Effector CD4-positive, alpha-beta T cell (primary cell): ENCODE measurements at places on chromosomes 7 and 10.

GRCh38 chr10:17256627-17257026, 28.6 kb downstream of the VIM start:
- no peak for DNase-seq

DNA sequence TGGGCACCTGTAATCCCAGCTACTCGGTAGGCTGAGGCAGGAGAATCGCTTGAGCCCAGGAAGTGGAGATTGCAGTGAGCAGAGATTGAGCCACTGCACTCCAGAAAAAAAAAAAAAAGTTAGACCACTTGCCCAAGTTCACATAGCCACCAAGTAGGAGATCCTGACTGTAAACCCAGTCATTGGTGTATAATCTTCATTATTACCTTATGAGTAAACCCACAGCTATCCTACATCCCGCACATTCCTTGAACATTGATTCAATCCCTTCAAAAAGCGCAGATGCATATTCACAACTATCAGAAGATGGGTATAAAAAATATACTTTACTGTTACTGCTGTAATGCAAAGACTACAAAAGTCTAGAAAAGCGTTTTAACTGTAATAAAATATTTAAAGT, 512.9 kb downstream of the SUGCT start:
- DNase-seq, result no peak

DNA sequence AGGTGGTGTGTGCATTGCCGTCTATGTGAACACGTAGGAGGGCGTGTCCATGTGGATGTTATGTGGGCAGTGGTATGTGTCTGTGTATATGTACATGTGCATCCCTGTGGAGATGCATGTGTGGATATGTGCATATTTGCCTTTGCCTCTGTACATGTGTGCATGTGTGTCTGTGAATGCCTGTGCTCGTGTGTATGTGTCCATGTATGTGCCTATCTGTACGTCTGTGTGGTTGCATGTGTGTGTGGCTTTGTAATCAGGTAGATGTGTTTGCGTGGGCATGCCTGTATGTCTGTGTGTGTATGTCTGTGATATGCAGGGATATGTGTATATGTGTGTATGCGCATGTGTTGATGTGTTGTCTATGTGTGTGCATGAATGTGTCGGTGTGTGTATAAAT, 19.7 kb downstream of the ADCY1 start:
- no peak for DNase-seq

GRCh38 chr7:3780525-3780924, 479.5 kb downstream of the SDK1 start:
- no peak for DNase-seq

DNA sequence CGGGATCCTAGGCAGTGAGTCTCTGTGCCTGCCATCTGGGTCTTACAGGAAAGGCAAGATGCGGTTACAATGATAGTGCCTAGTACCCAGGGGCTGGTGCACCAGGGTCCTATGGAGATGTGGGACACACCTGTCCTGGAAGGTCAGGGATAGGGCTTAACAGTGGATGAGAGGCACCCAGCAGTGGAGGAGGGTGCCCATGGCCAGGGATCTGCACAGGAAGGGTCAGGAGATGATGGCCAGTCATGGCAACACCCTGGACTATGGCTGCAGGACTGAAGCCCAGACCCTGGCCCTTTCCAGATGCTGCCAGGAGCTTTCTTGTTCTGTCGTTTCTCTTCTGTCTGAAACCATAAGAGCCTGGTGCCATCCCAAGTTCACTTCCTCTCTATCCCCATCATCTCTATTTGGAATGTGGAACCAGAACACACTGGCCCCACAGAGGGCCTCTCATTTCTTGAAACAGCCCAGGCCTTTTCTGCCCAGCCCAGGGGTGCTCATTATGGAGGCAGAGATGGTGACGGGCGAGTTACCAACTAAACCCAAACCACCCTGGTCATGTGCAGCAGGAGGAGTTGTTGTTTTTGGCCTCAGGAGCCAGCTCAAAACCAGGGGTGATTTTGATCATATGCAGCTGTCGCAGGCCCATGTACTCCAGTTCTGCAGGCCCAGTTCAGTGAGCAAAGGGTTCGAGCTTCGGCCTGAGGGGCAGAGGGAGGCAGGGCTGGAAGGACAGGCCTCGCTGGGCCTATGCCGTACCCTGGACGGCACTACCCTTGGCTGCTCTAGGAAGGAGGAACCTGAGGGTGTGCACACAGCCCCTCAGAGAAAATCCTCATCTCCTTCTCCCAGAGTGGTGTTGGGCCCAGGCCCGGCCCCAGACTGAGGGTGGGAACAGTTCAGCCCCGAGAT, 52.6 kb upstream of the GDF10 start:
- DNase-seq, result no peak

DNA sequence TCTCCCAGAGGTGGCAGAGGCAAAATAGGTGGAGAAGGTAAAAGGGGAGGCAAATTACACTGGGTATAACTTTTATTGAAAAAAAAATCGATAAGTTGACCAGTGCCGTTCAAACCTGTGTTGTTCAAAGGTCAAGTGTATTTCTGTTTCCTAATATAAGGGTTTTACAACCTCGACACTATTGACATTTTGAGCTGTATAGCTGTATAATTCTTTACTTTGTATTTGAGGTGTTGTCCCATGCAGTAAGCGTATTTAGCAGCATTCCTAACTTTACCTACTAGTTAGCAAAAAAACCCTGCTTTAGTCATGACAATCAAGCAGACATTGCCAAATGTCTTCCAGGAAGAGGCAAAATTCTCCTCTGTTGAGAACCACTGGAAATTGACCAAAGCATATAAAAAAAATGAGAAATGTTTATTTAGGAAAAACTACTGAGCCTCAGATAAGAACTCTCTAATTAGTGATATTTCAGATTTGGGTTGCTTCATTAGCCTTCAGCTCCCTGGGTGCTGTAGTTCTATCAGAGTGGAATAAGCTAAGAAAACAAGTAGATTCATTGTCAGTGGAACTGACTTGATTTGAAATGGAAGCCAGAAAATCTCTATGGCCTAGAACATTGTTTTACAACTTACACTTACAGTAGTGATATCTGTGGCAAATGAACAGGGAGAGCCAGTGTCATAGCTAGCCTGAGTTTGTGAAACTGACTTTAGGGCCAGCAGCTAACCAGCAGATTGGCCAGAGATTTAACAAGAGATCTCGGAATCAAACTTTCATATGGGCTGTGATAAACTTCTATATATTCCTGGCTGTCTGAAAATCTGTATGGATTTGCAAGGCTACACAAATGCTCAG, 331.6 kb downstream of the DGKB start:
- DNase-seq, result no peak

DNA sequence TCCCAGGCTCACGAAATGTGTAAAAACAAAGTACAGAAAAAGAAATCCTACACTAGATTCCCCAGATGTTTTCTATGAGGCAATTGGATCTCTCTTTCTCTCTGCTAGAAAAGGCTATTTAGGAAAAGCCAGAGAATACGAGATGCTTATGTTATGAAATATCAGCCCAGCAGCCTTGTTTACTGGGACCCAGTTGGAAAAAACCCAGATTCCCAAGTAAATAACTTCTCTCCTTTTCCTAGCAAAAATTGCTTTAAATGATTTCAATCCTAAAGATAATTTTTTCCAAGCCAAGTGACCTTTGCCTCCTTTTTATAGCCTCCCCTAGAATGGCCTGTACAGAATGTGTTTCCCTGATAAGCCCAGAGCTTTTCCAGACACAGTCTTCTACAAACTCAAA, 199.3 kb downstream of the PLXNA4 start:
- no peak for DNase-seq
